ENCODE measurements at places on chromosomes 11 and 22.

DNA sequence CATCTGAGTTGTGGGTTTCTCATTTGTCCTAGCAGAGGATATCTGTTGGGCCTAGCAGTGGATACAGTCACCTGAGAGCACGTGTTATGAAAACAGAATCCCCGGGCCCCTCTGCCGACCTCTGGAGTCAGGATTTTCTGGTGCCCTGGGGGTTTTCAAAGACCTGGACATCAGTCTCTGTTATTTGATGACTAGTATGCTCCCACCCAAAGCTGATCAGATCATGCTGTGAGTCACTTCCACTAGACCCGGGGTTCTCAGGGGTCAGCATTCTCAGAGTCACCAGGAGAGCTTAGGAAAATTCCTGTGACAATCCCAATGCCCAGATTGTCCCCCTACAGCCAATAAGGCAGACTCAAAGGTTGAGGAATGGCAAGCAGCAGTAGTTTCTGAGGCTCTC is 38.7 kb downstream of the KCNJ1 start:
- no peak for DNase-seq

GRCh38 chr11:130114726-130115125 is 44.9 kb upstream of the ST14 start:
- no peak for DNase-seq

DNA sequence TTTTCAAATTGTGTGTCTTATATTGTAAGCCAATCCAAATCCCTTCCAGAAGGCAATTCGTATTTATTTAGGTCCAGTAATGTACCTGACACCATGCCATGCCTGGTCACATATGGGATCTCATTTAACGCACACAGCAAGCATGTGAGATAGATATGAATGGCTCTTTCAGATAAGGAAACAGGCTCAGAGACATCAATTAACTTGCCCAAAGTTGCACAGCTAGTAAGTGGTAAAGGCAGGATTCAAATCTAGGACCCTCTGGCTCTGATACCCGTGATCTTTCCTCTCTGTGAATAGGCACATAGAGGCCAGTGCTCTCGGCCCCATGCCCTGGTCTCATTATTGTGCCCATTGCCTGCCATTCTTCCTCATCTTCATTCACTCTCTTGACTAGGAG is 34.3 kb downstream of the KCNJ4 start:
- DNase-seq = no peak

DNA sequence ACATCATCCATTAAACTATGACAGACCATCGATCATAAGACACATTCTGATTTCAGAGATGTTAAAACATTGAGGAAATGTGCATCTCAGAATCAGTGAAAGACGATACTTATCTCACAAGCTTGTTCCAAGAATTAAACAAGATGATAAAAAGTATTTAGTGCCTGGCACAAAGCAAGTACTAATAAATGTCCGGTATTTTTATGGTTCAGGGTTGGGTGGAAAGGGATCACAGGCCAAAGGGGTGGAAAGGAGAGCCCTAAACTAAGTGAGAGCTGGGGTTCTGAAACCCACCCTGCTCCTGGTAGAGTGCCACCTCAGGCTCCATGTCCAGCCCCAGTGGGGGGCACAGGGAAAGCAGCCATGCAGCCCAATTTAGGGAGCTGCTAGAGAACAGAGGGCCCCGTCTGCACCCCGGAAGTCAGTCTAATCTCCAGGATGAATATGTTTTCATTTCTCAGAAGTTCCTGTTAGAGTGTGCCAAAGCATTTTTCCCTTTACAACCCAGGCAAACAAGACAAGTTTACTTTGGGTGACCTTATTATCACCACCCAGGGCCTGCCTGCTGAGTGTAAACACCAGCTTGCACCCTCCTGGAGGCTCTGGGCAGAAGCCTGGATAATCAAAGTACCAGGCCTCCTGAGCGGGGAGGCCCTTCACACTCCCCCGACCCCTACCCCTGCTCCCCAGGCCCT is 3.8 kb upstream of the CREB3L1 start:
- DNase-seq = no peak

DNA sequence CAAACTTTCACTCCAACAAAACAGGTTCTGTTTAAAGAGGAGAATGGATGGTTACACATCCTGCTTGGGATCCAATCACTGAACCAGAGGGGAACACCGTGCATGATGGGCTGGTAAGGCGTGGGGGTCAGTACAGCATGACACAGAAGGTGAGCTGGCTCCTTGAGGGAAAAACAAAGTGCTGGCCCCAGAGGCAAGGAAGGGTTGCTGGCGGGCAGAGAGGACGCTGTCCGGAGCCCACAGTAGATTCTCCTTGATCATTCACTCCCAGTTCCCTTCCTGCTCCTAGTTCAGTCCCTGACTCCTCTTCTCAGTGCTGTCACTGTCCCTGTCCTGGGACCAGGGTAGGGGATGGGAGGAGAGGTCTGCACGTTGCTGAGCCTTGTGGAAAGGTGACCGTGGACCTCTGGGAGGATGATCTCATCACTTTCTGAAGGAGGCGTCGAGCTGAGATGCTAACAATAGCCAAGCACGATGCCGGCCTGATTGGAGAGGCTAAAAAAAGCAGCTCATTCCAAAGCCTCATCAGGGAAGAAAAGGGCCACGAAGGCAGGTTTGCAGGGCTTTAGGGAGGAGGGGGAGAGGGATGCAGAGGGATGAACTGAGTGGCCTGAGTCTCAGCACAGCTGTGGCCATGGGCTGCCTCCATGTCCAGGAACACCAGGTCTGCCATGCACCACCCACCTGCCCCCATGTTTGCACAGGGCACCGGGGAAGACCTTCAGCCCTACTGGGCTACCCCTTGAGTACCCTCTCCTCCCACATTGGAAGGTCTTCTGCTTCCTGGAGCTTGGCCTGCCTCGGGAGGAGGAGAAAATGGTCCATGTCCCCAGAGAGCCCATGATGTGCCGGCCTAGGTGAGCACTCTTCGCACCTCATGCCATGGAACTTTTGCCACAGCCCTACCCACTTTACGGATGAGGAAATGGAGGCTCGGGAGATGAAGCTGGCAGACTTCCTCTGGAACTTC is 72.7 kb upstream of the RTL6 start:
- no peak for DNase-seq

DNA sequence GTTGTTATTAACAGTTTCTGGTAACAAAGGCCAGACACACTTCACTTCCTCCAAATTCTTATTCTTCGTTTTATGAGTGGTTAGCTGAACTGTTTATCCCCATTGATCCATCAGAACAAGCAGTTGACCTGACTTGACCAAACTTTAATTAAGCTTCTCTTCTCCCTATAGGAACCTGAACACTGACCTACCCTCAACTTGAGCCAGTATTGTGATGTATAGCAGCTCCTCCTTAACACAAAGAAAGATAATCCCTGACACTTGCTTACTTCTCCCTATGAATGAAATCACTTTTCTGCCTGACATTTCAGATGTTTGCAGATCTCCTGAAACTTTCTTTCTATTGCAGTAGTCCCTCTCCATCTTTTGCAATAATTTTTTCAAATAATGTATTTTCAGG is 41.9 kb downstream of the ANO5 start:
- DNase-seq = no peak

DNA sequence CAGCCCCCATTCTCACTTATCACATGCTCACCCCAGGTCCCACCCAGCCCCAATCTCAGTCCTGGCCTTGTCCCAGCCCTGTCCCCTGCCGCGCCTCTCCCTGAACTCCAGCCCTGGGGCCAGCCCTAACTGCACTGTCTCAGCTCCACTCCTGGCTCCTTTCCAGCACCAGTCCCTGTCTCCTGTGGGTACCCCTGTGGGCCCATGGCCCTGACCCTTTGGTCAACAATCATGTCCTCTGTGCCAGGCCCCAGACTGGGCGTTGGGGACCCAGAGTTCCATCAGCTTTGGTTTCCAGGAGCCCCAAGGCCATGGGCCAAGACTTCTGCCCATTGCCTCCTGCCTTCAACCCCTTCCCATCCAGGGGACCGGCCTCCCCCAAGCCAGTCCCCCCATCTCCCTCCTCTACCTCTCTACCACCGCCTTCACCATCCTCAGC is 757 bp downstream of the SPI1 start:
- no peak for DNase-seq

DNA sequence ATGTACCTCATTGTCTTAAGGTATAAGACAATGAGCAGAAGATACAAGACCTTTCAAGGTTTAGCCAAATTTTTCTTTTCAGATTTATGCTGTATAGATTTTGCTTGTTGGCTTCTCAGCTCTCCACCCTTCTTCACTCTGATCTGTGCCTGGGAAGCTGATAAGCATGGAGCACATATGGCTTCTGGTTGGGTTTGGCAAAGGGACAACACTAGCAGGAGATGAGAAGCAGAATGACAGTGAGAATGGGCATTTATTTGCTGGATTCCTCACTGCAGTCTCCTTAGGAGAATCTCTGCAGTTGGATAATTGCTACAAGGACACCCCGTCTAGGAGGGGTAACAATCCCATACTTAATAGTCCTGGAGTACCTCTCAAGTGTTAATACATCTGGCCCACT is 474.8 kb upstream of the CCDC90B start:
- DNase-seq = no peak

- DNase-seq = no peak
These were observed 9.2 kb downstream of the OR8B4 start for GRCh38 chr11:124415356-124415923.

DNA sequence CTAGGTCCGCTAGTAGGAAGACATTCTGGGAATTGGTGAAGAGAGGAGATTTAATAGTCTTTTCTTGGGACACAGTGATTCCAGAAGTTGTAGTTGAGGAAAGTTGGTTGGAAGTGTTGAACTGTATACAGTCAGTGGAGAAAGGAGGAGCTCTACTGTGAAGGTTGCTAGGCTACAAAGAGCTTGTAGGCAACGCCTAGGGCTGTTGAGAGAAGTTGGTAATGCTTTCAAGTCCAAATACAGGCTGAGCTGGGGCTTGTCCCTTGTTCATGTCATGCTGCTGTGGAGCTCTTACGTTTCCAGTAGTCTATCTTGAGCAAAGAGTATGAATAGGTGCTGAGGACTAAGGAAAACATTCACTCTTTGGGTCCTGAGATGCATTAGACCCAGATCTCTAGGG is 1.1 kb downstream of the TBCEL start:
- no peak for DNase-seq

- DNase-seq = no peak
These were observed 65.6 kb upstream of the PTPRJ start for GRCh38 chr11:47914743-47915142.

DNA sequence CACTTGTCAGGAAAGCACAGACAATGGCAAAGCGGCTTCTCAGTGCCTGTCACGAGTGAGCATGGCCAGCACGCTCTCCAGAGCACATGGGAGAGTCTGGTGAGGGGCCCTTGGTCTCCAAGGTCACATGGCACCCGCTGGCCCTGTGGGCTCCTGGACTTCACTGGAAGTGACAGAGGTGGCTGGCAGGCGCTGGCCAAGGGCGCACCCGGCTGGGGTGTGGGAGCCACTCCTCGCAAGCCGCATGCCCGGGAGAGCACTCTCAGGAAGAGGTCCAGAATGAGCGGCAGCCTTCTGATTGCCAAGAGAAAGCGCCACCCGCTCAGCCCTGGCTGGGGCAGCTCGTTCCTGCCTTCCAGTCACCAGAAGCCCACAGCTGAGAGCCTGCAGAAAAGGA is 17.1 kb upstream of the MOB2 start:
- DNase-seq = no peak

- DNase-seq = no peak
These were observed 962.3 kb downstream of the TBC1D22A start for GRCh38 chr22:47724751-47725150.

- DNase-seq = no peak
These were observed 141.4 kb downstream of the PARVA start for GRCh38 chr11:12518606-12519385.

- no peak for DNase-seq
These were observed 30.2 kb downstream of the C11orf91 start for GRCh38 chr11:33670250-33671011.

DNA sequence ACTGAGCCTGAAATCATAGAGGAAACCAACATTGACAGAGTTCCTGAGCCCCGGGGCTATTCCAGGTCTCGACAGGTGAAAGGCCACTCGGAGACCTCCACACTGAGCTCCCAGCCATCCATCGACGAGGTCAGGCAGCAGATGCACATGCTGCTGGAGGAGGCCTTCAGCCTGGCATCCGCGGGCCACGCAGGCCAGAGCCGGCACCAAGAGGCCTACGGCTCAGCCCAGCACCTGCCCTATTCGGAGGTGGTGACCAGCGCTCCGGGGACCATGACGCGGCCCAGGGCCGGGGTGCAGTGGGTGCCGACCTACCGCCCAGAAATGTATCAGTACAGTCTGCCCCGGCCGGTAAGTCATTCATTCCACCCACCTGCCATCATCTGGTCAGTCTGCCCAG is 54.9 kb downstream of the C11orf91 start:
- DNase-seq = no peak

- no peak for DNase-seq
These were observed 76.8 kb upstream of the BIRC3 start for GRCh38 chr11:102240502-102240901.

GRCh38 chr22:19632668-19633148 is 81.6 kb upstream of the SEPTIN5 start:
- no peak for DNase-seq

- no peak for DNase-seq
These were observed 18.2 kb downstream of the CALCA start for GRCh38 chr11:14953904-14954303.

DNA sequence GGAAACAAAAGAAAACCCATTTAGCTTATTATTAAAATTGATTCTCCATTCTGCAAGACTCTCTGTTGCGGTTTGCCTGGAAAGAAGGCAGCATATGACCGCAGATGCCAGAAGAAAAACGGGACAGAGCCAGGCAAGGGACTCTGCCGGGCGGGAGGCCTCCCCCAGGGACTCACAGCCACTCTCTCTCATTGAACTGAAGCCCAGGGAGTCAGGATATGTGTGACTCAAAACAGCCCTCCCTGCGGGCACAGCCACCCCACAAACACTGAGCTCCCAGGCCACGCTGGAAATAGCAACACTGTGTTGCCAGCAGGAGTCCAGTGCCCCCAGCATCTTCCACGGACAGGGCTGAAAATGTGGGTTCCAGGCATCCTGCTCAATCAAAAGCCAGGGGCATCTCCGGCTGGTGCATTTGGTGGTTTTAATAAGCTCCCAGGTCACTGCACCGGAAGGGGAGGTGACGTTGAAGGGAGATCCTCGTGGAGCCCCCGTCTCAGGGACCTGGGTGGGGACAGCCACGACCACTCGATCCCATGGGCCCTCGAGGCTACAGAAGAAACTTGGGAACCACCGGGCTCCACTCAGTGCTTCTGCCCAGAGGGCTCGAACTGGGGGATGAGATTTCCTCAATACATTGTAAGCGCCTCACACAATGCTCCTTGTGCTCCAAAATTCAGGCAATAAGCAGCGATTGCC is 624.5 kb downstream of the TBC1D22A start:
- DNase-seq = no peak

GRCh38 chr11:126514061-126514693 is 158.7 kb downstream of the ST3GAL4 start:
- DNase-seq = no peak
